ENCODE measurements at places on chromosomes 2 and 18.

GRCh38 chr2:37632310-37632709 is 39.1 kb downstream of the CDC42EP3 start:
- DNase-seq = no peak

DNA sequence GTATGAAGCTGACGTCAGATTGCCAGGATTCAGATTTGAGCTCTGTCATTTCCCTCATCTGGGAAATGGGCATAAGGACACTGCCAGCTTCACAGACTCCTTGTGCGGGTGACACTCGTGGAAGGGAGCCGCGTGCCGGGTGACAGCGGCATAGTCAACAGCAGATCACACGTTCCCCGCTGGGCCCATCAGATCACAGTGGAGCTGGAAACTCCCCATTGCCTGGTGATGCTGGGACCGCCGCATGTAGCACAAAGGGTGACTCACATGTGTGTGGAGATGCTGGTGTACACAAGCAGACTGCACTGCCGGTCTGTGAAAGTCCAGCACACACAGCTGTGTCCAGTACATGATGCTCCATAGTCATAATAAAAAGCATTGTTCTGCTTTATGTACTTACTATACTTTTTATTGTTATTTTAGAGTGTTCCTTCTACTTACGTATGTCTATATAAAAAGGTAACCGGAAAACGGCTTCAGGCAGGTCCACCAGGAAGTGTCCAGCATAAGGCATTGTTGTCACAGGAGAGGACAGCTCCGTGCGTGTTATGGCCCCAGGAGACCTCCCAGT is 31.8 kb downstream of the SALL3 start:
- no peak for DNase-seq

- DNase-seq = no peak
These were observed 49.5 kb upstream of the MBP start for GRCh38 chr18:77181950-77182707.

DNA sequence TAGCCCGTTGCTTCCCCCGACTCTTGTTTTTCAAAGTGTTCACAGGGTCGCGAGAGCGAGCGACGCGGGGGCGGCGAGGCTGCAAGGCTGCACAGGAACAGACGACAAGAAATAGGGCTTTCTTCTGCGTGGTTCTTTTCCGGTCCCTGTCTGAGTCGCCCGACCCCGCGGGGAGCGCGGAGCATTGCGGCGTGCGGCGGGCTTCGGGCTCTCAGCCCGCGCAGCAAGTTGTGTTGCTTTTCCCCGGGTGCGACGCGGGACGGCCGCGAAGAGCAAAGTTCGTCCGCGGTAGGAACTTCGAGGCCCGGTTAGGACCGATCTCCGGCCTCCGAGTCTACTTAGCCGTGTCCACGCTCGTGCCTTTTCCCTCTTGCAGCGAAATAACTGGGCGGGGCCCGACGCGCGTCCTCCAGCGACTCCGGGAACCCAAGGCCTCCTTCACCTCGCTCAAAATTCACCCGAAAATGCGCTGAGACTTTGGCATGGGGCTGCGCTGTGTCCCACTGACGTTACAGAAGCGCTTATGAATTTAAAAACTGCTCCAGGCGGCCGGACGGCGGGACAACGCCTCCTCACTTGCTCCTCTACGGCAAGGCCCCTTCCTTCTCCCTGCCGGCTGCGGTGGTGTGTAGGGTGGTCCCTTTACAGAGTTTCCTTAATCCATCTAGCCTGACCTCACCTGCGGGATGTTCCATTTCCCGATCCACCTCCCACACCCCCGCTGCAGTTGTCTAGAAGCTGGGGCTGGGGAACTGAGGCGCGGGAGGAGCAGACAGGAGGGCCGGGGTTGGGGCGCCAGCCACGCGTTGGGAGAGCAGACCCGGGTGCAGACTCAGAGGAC is 1.5 kb upstream of the BCL2L11 start:
- no peak for DNase-seq
